ENCODE measurements at places on chromosomes 2 and 18.

DNA sequence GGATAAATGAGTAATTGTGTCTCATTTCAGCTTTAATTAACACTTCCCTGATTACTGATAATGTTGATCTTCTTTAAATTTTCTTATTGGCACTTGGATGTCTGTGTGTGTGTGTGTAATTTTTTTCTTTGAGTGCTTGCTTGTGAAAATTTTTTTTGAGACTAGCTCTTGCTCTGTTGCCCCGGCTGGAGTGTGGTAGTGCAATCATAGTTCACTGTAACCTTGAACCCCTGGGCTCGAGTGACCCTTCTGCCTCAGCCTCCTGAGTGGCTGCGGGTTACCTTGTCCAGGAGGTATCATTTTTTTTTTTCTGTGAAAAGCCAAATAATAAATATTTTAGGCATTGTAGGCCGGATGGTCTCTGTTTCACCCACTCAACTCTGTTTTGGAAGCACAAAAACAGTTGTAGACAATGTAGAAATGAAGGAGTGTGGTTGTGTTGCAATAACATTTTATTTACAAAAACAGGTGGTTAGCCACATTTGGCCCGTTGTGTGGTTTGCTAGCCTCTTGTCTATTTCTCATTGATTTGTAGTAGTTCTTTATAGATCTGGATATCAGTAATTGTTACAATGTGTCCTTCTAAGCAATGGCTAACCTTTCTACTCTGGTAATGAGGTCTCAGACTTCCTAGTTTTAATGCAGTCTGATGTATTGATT, 7.9 kb downstream of the IL1RL2 start:
- no peak for DNase-seq

- no peak for DNase-seq
These were observed 53.9 kb downstream of the NCK2 start for GRCh38 chr2:105798595-105798994.

DNA sequence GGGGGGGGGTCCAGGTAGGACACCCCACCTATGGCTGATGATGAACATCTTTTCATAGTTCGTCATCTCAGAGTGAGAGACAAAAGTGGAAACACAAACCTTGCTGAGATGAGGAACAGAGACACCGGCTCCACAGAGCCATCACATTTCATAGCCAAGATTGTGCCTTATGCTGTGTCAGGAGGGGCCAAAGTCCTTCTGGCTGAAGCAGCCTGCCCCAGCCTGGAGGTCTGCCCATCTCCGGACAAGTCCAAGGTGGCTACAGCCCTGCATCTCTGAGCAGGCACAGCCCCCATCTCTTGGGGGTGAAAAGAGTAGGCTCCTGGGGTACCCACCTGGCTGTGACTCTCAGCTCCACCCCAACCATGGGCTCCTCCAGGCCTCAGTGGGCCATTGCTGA, 70.3 kb downstream of the ZBTB7C start:
- no peak for DNase-seq

DNA sequence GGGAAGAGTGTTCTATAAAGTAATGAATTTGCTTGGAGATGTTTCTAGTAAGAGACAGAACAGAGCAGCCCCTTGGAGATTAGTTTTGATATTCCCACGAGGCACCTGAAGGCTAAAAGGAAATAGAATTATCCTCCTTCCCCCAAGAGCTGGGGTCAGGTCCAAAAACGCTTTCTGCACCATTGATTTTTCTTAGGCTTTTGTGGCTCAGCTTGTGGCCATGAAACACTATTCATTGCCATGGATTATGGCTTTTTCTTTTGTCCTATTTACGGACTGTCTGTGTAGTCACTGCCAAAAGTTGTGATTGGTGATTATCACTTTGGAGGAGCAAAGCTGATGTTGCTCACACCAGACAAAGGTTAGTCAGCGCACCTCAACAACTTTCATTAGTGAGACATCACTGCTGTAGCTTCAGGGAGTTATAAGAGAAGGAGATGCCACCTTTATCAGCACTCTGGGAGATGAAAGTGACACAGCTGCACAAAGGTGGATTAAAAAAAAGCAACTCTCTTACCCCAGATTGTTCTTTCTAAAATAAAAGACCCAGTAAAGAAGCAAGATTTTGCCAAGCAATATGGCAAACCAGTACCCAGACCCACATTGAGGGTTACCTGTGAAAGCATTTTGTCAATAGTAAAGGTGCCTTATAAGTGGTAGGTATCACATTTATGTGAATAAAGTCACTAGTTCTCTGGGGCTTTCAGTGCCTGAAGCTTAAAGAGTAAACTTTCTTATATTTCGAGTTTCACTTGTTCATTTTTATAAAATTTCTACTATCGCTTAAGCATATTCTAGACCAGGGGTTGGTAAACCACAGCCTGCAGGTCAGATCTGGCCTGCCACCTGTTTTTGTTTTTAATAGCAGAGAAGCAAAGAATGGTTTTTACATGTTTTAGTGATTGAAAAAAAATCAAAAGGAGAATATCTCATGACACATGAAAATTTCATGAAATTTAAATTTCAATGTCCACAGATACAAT, 10.6 kb downstream of the CXCR4 start:
- DNase-seq, result no peak

DNA sequence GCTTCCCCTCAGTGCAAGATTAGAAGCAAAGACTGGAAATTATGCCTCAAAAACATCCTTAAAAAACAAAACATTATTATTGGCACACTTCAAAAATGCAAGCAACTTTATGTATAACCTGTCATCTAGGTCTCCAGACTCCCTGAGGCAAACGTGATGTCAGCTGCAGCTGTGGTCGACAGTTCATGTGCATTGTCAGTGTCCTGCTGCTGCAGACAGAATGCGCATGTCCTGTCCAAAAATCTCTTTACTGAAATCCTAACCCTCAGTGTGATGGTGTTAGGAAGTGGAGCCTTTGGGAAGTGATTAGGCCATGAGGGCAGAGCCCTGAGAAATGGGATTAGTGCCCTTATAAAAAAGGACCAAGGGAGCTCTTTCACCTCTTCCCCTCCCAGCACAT, 126.9 kb downstream of the CYRIA start:
- DNase-seq, result no peak

GRCh38 chr2:201235860-201236811, 24.2 kb upstream of the CASP8 start:
- no peak for DNase-seq

- no peak for DNase-seq
These were observed 27.1 kb downstream of the SMIM21 start for GRCh38 chr18:75400366-75400765.

Data from stimulated activated CD4-positive, alpha-beta T cell treated with anti-CD3 and anti-CD28 coated beads, TNF-alpha, amount 100 ng/mL, for 24 hours (primary cell).